ENCODE measurements at places on chromosomes 4 and X. TPM values are rescaled to one million over a fixed set of nuclear protein-coding genes. Genes with fewer than 3 reads are reported as not detected.

Gene SLC16A2
- total RNA-seq: 0.05 TPM

Gene CSAG1
- total RNA-seq: not detected

Gene DRP2
- total RNA-seq: 0.69 TPM

Gene SPP1
- total RNA-seq: 0.63 TPM

Gene CCKAR
- total RNA-seq: not detected

Gene NUP54
- 62.7 TPM for total RNA-seq

Gene GPC4
- total RNA-seq: not detected

Gene FATE1
- not detected for total RNA-seq

Gene STBD1
- total RNA-seq: 1.9 TPM

Gene ASB9
- 0.39 TPM for total RNA-seq

Gene BMX
- total RNA-seq: not detected

Gene CTAG1A
- total RNA-seq: not detected

Gene IL1RAPL1
- total RNA-seq: not detected

Gene IL15
- total RNA-seq: 4.0 TPM

Gene SERTM2
- total RNA-seq: not detected

Gene GABRG1
- total RNA-seq: not detected

Gene ADGRG4
- total RNA-seq: not detected

Gene YTHDC1
- 86.0 TPM for total RNA-seq

Gene SPATA18
- total RNA-seq: 0.56 TPM

Gene MAGEA2
- total RNA-seq: not detected

Gene CSAG3
- 7.4 TPM for total RNA-seq

Gene RHOH
- total RNA-seq: 150 TPM

Gene DUX4
- not detected for total RNA-seq

Gene RBMX2
- total RNA-seq: 23.5 TPM

Gene PPBP
- total RNA-seq: not detected

Gene TLR10
- total RNA-seq: 0.37 TPM

Gene DNASE1L1
- 17.3 TPM for total RNA-seq

Gene TGIF2LX
- total RNA-seq: not detected

Gene POU3F4
- not detected for total RNA-seq

Gene SMR3A
- not detected for total RNA-seq

Gene FOXR2
- total RNA-seq: not detected

Gene ARMCX4
- 2.6 TPM for total RNA-seq
